ENCODE measurements at places on chromosomes 3 and 15. TPM values are rescaled to one million over a fixed set of nuclear protein-coding genes. Genes with fewer than 3 reads are reported as not detected.

C3orf20 gene
- 0.16 TPM for total RNA-seq

DNA sequence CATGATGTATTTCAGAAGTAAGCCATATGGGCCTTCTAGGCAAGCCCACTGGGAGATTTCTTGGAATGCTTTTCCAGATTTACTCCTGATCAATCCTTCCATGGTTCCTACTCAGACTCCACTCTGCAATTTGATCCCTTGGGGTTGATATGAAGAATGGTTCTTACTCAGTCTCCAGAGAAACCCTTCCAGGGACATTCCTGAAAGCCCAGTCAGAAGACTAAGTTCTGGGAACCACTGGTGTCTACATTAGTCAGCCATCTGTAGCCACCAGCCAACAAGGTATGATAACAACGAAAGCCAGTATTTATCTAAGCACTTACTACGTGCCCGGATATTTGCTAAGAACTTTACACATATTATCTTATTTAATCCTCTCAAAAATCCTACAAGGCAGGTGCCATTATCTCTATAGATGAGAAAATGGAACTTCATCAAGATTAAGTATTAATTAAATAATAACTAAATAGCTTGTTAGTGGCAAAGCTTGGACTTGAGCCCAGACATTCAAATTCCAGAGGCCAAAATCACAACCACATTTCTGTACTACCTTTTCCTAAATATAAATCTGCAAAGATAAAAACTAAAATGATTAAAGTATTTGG is 32.7 kb downstream of the ZNF385D start:
- H3K27ac ChIP-seq = no peak overlapping the region
- no peak overlapping the region for H3K4me3 ChIP-seq
- H3K36me3 ChIP-seq = no peaks in the 10 kb centered on the region
- H3K27me3 ChIP-seq = no peaks in the 10 kb centered on the region
- no peaks in the 10 kb centered on the region for H3K4me1 ChIP-seq

DNA sequence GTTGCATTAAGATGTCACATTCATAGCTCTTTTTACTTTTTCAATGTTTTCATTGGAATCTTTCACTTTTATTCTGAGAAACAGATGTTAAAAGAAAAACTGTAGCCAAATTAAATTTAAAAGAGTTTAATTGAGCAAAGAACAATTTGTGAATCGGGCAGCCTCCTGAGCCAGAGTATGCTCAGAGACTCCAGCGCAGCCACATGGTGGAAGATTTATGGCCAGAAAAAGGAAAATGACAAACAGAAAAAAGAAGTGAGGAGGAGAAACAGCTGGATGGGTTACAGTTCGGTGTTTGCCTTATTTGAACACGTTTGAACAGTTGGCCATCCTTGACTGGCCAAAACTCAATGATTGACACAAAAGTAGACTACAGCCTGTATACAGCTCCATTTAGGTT is 33.8 kb upstream of the RAB11A start:
- H3K27me3 ChIP-seq = no peaks in the 10 kb centered on the region
- DNase-seq = no peak
- H3K4me1 ChIP-seq = peaks cover 10% of the 10 kb centered on the region
- no peak overlapping the region for H3K4me3 ChIP-seq
- no peak overlapping the region for H3K27ac ChIP-seq
- no peaks in the 10 kb centered on the region for H3K36me3 ChIP-seq

- no peak overlapping the region for H3K4me3 ChIP-seq
- no peaks in the 10 kb centered on the region for H3K4me1 ChIP-seq
- no peaks in the 10 kb centered on the region for H3K27me3 ChIP-seq
- H3K36me3 ChIP-seq = no peaks in the 10 kb centered on the region
Observed at GRCh38 chr3:33083958-33084357, 13.0 kb downstream of the GLB1 start.

- no peak overlapping the region for H3K27ac ChIP-seq
- no peaks in the 10 kb centered on the region for H3K36me3 ChIP-seq
- no peak overlapping the region for H3K4me3 ChIP-seq
- no peaks in the 10 kb centered on the region for H3K4me1 ChIP-seq
Observed at GRCh38 chr3:139778682-139779233, 101.0 kb upstream of the NMNAT3 start.

GRCh38 chr3:25097023-25097422 is 331.0 kb upstream of the RARB start:
- H3K4me1 ChIP-seq = no peaks in the 10 kb centered on the region
- no peak overlapping the region for H3K27ac ChIP-seq
- DNase-seq = no peak
- no peaks in the 10 kb centered on the region for H3K36me3 ChIP-seq

- H3K4me3 ChIP-seq = no peak overlapping the region
- H3K4me1 ChIP-seq = no peaks in the 10 kb centered on the region
- no peaks in the 10 kb centered on the region for H3K36me3 ChIP-seq
- no peak for DNase-seq
Observed at GRCh38 chr15:81567924-81568323, 193.9 kb upstream of the TMC3 start.

CLDN18 gene
- total RNA-seq = not detected

Data from kidney (tissue), 22 donors.